ENCODE measurements at places on chromosomes 12 and 14.

DNA sequence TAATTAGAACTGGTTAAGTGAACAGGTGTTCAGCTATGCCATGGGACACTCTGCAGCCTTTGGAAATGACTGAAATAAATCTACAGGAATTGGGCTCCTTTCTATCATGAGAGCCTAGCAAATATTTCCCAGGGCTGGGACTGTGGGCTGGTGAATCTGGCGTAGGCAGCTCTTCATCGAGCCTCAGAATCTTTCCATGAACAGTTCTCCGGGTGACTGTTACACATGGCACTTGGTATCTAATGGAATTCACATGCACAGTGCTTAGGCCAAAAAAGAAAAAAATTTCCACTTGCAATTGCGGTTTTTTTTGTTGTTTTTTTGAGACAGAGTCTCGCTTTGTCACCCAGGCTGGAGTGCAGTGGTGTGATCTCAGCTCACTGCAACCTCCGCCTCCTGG, 32.1 kb downstream of the PRKAB1 start:
- no peak for DNase-seq

GRCh38 chr12:53006810-53007309, 604 bp downstream of the EIF4B start:
- DNase-seq: peak; percentile 77

GRCh38 chr14:69299286-69300035, 39.5 kb downstream of the GALNT16 start:
- DNase-seq: no peak

DNA sequence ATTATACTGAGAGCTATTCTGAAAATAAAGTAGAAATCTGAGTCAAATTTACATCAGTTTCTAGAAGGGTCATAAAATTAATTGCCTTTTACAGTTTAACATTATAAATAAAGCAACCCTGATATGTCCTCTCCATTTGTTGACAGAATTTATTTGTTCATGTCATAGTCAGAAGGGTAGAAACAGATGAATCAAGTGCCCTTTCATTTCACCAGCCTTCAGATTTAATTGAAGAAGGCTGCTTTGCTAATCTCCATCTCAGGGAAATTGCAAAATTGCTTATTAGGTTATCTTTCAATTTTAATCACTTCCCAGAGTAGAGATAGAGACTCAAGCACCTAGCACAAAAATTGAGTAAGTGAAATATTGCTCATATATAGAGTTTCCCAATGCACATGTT, 76.8 kb downstream of the ATXN7L3B start:
- no peak for DNase-seq

DNA sequence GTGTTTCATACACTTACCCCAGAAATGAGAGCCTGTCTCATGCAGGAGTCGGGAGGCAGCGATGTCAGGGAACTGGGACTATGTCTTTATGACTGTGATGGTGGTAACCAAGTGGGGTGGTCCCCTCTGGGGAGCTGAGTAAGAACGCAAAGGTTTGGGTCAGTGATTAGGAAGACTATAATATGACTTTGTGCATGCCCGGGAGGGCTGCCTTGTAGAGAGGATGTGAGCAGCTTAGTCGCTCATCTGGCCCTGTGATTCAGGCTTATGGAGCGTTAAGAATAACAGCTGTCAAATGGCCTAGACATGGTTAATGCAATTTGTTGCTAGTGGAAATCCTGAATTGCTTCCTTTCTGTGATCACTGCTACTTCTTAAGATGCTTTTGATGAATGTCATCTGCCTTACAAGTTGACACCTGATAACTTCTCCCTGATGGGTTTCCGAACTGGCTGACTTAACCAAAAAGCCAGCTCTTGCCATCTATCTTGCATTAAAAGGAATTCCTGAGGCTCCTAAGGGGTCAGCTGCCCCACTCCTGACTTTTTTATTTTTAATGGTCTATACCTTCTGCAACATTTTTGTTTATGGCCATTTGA, 35.4 kb upstream of the AACS start:
- DNase-seq: no peak

DNA sequence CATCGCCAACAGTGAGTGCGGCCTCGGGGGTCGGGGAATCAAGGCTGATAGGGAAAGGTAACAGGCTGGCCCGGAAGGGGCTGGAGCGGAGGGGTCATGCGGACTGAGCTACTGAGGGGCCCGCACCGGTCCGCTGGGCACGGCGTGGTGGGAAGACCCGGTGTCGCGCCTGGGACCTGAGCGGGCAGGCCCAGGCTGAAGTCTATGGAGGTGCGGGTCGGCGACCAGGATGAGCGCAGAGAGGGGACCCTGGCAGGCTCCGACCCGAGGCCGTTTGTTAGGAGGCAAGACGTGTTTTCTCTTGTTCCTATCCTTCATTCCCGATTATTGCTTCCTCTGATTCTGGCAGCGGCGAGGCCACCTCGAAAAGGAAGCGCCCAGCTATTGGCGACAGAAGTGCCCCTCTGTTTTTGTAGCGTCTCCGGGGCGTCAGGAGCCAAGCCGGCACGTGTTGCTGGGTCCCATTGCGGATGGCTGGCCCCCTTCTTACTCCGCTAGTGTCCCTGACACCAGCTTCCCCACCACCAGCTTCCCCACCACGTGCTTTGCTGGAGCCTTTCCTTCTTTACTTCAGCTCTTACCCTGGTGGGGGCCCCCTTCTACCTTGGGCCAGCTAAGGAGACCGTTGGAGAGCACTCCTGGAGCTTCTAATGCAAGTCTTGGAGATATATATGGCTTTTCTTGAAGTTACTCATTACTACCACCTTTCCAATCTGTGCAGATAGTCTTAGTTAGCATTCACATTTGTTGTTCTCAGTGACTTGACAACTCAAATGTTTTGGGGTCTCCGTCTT, 653 bp downstream of the PA2G4 start:
- DNase-seq: peak; percentile 28

Data from activated T-cell treated with anti-CD3 and anti-CD28 coated beads, Interleukin-2, amount 50 U/mL, for 1 hour (primary cell).